ENCODE measurements at places on chromosomes 13 and 19. TPM values are rescaled to one million over a fixed set of nuclear protein-coding genes. Genes with fewer than 3 reads are reported as not detected.
A peak's percentile ranks its signal among the peaks of the same experiment; 100 is the strongest.

UBE2M gene
- total RNA-seq: 57.7 TPM

ACTMAP gene
- 4.2 TPM for total RNA-seq

ACP5 gene
- 13.1 TPM for total RNA-seq

- H3K27me3 ChIP-seq: no peaks in the 10 kb centered on the region
- no peak overlapping the region for H3K4me3 ChIP-seq
- no peaks in the 10 kb centered on the region for H3K4me1 ChIP-seq
- DNase-seq: no peak
Observed at GRCh38 chr13:77528834-77529500, 6.5 kb upstream of the SCEL start.

- H3K27me3 ChIP-seq: no peaks in the 10 kb centered on the region
- no peak overlapping the region for H3K27ac ChIP-seq
- no peaks in the 10 kb centered on the region for H3K36me3 ChIP-seq
- H3K4me1 ChIP-seq: no peaks in the 10 kb centered on the region
Observed at GRCh38 chr19:47310323-47310722, 662 bp downstream of the C5AR1 start.

- no peak for DNase-seq
- H3K4me3 ChIP-seq: no peak overlapping the region
- H3K4me1 ChIP-seq: no peaks in the 10 kb centered on the region
Observed at GRCh38 chr13:32947411-32948276, 68.6 kb upstream of the KL start.

DNA sequence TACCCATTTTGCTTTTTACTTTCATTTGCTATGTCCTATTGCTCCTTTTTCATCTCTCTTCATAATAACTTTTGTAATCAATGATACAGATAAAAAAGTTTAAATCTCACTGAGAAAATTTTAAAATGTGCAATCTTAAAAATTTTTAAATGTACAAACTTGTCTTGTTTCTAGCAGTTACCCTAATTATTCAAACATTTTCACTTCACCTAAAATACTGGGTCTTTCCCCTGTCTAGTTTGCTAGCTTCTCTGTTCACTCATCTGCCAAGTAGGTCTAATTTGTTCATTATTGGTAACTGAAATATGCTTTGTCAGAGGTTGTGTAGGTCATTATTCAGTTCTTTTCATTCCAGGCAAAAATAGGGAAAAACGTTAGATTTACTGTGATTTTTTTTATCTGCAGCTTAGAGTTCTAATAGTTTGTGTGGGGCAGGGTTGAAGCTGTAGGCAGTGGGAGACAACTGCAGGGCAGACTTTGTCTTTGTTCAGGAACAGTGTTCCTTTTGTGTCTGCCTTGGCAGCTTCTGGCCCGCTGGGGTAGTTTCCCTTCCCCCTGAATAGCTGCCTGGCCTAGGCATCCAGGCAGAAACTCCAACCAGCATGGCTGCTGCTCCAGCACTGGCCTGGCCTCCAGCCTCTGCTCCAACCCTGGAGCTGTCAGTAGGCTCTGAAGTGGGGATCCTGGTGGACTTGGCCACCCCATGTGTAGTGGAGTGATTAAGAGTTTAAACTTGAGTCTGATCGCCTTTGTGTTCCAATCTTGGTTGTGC, 48.5 kb downstream of the WDFY2 start:
- H3K36me3 ChIP-seq: no peaks in the 10 kb centered on the region
- peaks cover 13% of the 10 kb centered on the region for H3K4me1 ChIP-seq
- no peak for DNase-seq
- no peaks in the 10 kb centered on the region for H3K27me3 ChIP-seq
- H3K4me3 ChIP-seq: no peak overlapping the region
- H3K27ac ChIP-seq: no peak overlapping the region

- peak; percentile 44 for DNase-seq
- peak overlapping the region; percentile 52 for H3K27ac ChIP-seq
- H3K4me1 ChIP-seq: no peaks in the 10 kb centered on the region
- peaks cover 6% of the 10 kb centered on the region for H3K36me3 ChIP-seq
- peak overlapping the region; percentile 92 for H3K4me3 ChIP-seq
Observed at GRCh38 chr19:52398081-52398441, 412 bp downstream of the ZNF528 start.

GRCh38 chr19:49389406-49389805, 1.4 kb downstream of the KASH5 start:
- no peak overlapping the region for H3K27ac ChIP-seq
- no peak overlapping the region for H3K4me3 ChIP-seq
- no peak for DNase-seq
- H3K4me1 ChIP-seq: no peaks in the 10 kb centered on the region
- H3K27me3 ChIP-seq: no peaks in the 10 kb centered on the region

DNA sequence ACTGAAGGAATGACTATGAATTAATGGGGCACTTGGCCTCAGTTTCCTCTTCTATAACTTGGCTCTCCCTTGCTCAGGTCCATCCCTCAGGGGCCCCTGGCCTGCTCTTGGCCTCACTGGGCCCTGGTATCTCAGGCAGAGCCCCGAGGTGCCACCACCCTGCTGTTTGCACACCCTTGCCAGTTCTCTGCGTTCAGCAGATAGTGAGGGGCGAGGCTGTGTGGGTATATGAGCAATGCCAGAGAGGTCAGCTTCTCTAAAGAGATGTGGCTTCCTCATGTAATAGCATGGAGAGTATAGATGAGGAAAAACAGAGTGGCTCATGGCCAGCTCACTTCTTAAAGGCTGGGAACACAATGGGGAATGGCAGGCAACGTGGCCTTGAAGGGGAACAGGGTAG, 76.1 kb downstream of the CYSLTR2 start:
- no peak for DNase-seq
- H3K4me1 ChIP-seq: no peaks in the 10 kb centered on the region
- no peak overlapping the region for H3K27ac ChIP-seq

DNA sequence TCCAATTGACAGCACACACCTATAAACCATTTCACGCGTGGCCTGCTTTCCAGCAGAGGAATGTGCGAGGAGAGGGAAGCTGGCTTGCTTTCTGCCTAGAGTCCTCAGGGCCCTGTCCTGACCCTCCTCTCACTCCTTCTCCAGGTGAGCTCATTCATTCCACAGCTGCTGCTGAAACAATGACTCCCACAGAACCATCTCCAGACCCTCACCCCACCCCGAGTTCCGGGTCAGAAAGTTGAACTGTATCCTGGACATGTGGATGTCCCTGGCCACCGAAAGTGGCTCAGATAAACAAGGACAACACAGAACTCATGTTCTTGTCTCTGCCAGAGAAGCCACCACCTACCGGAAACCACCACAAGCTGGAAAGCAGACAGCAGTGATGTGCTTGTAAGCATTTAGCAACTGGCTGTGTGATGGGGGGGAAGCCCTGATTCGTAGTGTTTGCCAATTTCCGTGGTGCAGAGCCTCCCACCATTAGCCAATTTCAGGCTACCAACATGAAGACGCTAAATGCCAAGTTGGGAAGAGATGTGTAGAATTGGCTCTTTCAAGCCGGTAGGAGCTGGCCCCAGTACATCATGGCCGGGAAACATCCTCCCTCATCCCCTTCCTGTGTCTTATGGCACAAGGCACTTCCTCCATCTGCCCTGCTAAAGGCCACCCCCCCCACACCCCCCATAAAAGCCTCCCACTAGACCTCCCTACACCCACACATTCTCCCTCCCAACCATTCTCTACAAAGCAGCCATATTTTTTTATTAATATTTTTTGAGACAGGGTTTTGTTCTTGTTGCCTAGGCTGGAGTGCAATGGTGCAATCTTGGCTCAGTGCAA, 5.0 kb downstream of the SYCE2 start:
- H3K4me1 ChIP-seq: no peaks in the 10 kb centered on the region
- H3K27me3 ChIP-seq: no peaks in the 10 kb centered on the region
- DNase-seq: no peak
- no peak overlapping the region for H3K4me3 ChIP-seq
